ENCODE measurements at places on chromosomes 16 and 17. TPM values are rescaled to one million over a fixed set of nuclear protein-coding genes. Genes with fewer than 3 reads are reported as not detected.

DNA sequence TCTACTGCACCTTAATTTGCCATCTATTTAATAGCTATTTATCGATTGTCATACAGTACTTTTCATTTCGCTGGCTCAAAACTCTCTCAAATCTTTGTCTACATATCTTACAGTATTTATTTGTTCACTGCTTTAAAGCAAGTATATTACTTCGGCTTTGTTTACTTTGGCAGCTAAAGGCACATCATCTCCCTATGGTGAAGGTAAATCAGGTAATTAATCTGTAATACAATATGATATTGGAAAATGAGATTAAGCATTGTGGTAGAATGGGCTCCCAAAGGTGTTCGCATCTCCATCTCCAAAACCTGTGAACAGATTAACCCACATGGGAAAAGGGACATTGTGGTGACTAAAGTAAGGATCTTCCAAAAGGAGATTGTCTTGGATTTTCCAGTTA, 6.5 kb downstream of the TMEM170A start:
- no peak for DNase-seq

- DNase-seq = no peak
These were observed 42.4 kb downstream of the AMFR start for GRCh38 chr16:56382901-56383355.

DNA sequence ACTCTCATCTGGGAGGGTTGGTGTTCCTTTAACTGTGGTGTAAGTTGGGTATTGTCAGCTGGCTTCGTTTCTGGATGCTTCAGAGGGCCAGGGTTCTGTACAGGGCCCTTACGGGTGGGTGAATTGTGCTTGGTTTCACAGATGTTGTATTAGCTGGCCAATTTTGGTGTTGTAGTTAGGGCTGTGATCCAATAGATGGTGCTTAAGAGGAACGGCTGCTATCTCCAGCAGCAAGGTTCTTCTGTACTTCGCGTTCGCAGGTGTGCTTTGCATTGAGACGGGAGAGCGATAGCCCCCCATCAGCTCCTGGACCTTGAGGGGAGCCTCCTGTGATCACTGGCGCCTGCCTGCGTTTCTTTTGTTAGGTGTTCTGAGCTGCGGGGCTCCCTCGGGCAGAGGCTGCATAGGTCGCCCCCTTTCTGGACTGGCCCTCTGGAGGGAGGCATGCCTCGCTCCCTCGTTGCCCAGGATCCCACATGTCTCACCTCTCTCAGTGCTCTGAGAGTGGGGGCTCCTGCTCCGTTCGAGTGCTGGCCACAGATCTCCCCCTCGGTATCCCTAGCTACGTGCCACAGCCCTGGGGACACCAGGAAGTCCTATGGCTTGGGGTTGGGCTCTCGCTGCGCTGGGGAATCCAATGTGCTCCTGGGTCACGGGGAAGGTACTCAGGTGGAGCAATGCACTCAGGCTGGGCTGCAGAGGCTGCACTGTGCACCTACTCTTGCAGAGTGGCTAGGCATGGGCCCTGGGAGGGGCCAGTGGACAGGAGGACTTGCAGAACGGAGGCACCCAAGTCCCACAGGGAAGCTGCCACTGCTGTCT, 837 bp upstream of the PRDM7 start:
- DNase-seq = no peak

GRCh38 chr17:27396941-27397340, 59.3 kb upstream of the KSR1 start:
- no peak for DNase-seq

DNA sequence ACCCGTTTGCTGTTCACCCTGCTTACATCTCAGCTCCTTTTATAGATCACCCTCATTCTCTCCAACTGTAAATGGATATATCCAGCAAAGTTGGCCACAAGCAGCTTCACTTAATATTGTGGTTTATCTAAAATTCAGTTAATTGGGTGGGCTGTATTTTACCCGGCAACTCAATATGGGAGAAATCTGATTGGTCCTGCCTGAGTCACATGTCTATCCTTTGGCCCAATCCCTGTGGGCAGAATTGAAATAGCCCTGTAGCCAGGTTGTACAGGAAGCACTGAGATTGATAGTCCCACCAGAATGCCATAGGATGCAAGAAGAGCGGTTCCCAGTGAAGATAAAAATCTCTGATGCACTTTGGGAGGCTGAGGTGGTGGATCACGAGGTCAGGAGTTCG, 73.2 kb downstream of the AIPL1 start:
- DNase-seq = no peak

DNA sequence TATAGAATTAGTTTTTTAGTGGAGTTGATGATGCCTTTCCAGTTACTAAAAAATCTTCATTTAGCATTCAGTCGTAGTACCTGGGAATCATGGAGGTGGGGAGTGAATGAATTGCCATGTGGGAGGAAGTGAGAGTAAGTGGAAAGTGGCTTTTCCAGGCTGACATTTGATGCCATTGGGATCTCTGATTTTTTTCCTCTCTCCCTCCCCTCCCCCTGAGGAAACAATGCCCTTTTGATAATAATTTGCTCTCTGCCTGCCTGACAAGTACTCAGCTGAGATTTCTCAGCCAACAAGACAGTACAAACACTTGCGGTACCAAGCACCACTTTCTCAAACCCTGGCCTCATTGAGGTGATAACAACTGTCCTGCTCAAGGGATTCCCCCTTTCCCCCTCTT, 2.2 kb downstream of the UBE2Z start:
- no peak for DNase-seq

DNA sequence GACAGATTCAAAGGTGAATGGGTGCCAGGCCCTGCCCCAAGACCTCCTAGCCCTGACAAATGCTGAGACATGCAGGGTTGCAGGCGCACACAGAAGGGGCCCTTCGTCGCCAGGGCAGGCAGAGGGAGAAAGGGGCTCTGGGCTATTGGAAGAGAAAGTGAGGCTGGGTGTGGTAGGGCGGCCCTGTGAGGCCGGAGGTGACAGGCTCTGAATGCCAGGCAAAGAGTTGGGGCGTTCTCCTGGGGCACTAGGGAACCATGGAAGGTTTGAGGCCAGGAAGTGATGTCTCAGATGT, 26.4 kb upstream of the NXPH3 start:
- DNase-seq = no peak

DNA sequence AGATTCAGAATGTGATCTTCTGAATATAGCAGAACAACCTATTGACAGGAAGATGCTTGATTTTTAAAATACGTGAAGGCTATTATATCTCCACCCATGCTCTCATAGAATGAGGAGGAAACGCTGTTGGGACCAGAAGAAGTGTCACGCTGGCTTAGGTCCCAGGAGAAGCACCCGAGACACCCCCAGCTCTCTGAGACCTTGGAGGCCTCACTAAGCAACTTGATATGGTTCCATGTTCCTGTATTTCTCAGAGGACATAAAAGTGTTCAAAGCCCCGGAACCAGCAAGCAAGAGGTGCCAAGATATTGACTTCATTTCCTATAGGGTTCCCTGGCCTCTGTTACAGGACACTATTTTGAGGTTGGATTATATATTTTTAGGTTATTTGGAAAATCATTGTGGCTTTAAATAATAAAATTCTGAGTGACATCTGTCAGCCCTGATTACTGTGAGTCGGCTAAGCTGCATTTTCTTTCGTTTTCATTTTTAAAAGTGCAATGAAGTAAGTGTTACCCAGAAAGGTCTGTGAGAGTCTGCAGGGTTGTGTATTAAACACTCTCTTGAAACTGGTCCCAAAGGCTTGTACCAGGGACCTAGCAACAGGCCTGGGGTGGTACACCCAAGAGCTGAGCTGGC, 400.0 kb downstream of the SOX9 start:
- no peak for DNase-seq

DNA sequence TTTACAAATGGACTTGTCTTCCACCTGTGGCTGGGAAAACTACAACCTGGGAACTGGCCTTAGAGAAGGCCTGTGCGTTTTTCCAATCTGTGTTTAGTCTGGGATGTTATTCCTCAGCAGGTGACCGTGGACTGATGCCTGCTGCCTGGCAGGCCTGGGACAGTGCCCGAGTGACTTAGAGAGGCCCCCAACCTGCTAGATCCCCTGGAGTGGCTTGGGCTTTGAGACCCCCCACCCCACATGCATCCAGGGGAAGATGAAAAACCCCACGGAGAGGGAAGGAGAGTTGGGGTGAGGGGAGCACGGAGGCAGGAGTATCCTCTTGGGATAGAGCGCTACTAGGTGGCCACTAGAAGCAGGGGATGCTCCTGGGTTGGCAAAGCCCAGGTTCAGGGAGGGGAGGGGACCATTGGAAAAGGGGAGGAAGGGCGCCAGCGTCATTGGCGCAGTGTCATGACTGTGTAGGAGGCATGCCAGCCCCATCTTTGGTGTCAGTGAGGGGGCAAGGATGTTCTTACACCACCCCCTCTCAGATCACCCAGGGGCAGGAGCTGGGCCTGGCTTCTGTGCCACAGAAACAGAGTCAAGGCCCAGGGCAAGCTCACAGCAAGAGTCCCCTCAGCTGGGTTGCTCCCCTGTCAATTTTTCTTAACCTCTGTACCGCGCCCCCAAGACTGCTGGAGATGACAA, 54.1 kb downstream of the MEAK7 start:
- peak; percentile 50 for DNase-seq

DNA sequence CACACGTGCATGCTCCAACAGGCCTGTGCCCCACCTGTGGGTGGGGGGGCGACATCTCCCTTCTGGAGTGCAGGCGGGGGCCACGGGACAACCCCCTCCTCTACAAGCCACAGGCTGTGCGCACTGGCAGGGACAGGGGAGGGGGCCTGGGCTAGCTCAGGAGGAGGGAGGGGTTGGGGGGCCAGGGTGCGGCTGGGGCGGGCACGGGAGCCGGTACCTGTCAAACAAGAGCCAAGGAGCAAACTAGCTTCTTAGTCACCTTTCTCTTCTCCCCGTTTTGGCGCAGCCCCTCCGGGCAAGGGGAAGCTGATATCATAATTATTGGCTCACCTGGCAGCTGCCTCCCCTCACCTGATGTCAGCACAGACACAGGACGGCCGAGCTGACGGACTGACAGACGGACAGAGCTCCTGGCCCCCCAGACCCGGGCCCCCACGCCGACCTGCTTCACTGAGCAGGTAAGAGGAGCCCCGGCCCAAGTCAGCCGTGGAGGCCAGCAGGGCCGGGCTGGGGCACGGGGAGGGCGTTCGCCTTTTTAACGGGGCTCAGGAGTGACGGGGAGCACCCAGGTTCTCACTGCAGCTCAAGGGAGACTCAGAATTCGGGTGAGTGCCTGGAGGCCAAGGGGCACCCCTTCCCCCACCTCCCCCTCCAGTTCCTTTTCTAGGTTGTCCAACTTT, at the start of gene FOXN1:
Gene FOXN1, plus strand, starts transcription at position 363 of the 680 bp plus-strand sequence. CDS start 17,622 bp downstream, outside the sequence.
- no peak for DNase-seq

DNA sequence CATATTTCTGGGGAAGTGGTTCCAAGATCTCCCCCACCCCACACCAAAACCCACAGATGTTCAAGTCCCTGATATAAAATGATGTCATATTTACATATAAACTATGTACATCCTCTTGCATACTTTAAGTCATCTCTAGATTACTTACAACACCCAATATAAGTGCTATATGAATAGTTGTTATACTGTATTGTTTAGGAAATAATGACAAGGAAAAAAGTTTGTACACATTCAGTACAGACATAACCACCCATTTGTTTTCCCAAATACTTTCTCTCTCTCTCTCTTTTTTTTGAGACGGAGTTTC, 11.5 kb downstream of the CFDP1 start:
- DNase-seq = no peak

Gene GRAP
- total RNA-seq = 15.9 TPM

DNA sequence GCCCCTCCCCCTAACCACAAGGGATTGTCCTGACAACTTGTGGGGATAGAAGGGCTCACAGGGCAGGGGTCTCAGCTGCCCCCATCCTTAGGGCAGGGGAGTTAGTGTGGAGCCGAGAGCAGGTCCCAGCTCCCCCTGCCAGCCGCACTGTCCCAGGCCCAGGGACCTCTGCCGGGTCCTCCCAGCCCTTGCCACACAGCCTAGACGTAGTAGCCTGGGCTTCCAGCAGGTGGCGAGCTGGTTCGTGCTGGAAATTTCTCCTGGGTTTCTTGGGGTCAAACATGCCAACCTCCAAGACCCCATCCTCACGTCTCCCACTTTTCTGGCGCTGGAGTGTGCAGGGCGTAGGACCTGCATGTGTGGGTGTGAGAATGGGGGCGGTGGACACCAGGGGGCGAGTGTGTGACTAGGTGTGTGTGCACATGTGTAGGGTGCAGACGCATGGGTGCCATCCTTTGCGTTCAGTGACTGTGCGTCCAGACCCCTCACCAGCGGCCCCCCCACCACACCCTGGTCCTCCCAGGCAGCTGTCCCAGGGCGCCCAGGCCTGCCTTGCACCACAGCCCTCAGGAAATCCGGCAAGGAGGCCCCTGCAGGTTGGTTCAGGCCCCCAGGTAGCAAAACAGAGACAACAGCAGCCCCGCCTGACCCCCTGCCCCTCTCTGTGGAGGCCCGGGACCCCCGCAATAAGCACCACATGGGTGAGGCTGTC, 29.5 kb downstream of the SBK1 start:
- DNase-seq = peak; percentile 63

- DNase-seq = no peak
These were observed 1.1 kb downstream of the C1QBP start for GRCh38 chr17:5437721-5438317.

DNA sequence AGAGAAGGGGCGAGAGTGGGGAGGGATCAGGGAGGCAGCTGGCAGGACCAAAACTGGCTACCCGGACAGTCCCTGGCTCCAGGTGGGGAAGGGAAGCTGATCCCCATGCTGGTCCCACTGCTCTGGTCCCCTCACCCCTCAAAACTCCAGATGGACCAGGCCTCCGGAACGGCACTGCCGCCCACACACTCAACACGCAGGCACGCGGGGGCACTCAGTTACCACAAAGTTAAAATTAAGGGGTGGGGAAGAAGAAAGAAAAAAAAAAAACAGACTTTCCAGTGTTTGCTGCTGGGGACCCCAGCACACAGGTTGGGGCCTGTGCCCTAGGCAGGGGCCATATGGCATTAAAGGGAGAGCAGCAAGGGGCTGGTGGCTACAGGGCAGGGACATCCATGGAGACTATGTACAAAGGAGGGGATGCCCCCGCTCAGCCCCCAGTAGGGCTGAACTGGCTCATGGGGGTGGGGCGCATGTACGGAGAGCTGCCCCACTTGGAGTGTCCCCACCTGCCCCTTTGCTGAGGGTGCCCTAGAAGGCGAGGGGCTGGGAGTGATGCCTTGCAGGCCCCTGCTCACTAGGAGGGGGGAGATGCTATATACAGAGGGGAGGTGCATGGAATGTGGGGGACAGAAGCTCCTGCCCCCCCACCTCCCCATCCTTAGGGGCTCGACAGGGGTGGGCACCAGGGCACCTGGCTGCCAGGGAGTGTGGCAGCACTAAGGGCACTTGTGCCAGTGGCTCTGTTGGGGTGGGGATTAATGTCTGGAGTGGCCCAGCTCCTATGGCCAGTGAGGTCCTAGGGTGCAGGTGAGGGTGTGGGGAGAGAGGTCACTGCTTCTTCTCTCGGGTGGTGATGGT, 5.6 kb downstream of the TP53I13 start:
- peak; percentile 49 for DNase-seq

Data from natural killer cell treated with Interleukin-12 subunit alpha and Interleukin-12 subunit beta and Interleukin-15 and Interleukin-18, amount 100 ng/mL, for 72 hours (primary cell).